Daoy (cell line): ENCODE measurements at places on chromosomes 11 and 22.

DNA sequence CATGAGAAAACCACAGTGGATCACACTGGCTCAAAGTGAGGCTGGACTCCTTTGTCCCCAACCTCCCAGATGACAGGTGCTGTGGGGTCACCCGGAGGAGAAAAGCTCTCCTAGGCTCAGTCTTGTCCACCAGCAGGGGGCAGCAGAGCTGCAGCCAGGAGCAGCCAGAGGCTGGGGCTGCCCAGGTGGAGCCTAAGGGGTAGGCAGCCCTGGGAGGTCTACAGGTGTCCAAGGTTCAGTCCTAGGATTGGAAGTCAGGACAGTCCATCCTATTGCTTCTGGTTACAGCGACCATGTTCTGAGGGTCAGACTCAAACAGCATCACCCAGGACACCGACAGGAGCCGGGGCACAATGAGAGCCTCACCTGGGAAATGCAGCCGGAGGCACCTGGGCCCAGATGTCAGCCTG, 77.6 kb upstream of the IGLL5 start:
- DNase-seq: peak; percentile 52

- no peak for DNase-seq
These were observed 39.3 kb downstream of the ZNRF3 start for GRCh38 chr22:28922540-28923244.

DNA sequence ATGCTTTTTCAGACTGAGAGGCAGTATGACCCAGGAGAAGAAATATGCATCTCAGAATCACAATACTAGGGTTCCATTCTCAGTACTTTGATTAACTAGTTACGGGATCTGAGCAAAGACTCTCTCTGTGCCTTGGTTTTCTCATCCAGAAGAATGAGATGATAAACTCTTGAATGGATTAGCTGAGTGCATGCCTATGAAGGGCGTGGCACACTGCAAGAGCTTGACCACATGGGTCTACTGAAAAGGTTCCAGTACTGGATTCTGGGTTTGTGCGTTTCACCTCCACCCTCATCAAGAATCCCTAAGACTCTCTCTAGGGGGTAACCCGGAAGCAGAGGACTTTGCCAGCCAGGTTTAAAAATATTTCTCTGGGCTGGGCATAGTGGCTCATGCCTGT, 25.6 kb downstream of the PGA5 start:
- no peak for DNase-seq

DNA sequence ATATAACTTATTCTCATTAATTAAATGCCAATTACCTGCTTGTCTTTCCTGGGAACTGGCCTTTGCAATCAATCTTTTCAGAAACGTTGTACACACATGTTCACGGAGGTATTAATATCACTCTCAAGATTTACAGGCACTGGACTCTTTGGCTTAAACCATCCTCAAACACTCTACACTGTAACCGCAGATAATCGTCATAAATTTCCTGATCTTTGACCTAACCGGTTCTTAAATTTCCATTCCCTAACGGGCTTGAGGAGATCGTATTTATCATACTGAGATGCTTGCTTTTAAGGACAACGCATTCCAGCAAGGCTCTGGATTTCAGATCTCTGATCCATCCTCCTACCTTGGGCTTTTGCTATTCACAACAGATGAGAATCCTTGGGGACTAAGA, 72.8 kb downstream of the ARL14EP start:
- no peak for DNase-seq

GRCh38 chr11:15419696-15420095, 305.0 kb downstream of the INSC start:
- DNase-seq: no peak

DNA sequence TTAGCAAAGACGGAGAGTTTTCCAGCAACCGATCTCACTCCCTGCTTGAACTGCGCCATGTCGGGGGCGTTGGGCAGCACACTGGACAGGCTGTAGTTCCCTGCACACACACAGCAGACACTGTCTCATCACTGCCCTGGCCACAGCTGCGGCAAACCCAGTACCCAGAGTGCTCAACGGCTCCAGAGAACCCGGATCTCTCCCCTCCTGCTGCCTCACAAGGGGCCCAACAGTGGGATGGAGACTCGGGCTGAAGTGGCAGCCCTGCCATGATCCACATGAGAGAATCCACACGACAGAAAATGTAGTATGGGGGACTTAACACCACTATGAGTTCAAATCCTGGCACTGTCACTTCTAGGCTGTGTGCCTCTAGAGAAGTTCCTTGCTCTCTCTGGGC, 58.0 kb downstream of the ARFGAP3 start:
- DNase-seq: no peak

- no peak for DNase-seq
These were observed 307.7 kb downstream of the SHANK2 start for GRCh38 chr11:70944636-70945035.

GRCh38 chr22:44625981-44626687, 75.9 kb upstream of the PRR5 start:
- peak; percentile 71 for DNase-seq

GRCh38 chr11:63858628-63859550, 20.0 kb downstream of the MARK2 start:
- DNase-seq: no peak

DNA sequence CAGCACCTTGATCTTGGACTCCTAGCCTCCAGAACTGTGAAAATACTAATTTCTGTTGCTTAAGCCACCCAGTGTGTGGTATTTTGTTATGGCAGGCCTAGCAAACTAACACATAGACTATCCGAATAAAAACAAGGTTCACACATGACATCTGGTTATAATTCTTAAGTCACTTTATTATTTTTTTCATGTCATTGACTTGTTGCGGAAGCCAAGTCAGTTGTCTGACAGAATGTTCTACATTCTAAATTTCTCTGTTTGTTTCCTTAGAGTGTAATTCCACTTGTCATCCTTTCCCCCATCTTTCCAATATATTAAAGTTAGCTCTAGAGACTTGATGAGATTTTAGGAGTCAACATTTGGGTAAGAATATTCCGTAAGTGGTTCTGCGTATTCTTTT, 40.6 kb downstream of the RAB30 start:
- DNase-seq: no peak

- peak; percentile 16 for DNase-seq
These were observed 1.2 kb downstream of the MAJIN start for GRCh38 chr11:64970731-64971151.

DNA sequence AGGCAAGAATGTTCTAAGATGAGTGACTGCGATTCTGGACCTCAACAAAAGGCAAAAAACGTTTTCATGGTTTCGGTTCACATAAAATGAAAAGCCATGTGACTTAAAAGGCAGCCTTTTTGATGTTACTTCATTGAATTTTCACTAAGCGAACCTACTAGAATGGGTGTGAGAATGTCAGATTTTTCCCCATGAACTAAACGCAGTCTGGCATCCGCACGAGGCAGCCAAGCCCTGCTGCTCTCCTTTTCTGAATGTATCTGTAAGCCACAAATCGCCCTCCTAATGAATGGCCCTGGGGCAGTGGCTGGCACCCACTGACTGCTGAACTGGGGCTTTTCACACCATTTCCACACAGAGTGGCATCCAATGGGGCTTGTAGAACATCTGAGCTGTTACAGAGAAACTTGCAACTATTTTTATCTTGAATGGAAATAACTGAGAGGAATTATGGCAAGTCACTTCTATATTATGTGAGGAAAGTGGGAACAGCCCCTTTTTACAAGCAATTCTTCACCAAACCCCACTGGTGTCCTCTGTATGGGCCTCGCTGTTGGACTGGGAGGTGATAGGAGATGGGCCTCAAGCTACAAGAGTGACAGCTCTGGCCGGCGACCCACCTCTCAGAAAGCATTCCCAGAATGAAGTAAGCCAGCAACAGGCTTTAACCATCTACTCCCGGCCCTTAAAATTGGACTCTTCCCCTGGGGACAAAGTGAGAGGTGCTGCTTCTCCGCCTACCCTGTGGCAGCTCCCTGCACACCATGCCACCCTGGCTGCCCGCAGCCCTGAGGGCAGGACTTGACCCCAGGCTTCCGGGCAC, 29.4 kb downstream of the PPP2R1B start:
- DNase-seq: no peak

GRCh38 chr11:2772544-2773031, 72.8 kb upstream of the KCNQ1OT1 start:
- DNase-seq: peak; percentile 75

DNA sequence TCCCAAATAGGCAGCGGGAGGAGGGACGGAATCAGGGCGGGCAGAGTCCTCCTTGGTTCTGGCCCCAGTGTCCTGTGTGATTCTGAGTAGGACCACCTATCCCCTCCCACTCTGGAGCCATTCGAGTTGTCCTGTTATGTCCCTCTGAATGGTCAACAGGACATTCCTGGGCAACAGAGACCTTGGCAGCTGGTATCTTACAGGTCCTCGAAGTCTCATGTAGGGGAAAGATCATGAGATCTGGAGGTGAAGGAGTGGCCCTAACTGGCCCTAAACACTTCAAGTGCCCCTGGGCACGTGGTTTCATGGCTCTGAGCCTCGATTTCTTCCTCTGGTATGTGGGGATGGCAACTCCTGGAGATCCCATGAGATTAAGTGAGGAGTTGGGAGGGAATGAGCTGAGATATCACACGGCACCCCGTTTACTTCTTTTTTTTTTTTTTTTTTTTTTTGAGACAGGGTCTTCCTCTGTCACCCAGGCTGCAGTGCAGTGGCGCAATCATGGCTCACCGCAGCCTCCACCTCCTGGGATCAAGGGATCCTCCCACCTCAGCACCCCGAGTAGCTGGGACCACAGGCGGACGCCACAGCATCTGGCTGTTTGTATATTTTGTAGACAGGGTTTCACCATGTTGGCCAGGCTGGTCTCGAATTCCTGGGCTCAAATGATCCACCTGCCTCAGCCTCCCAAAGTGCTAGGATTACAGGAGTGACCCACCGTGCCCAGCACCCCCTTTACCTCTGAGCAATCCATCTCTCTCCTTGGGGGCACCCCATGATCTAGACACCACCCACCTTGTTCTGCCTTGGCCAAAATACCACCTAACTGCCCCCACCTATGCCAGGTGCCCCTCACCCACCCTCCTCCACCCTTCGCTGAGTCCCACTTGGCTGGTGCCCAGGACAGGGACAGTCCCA, 6.8 kb downstream of the LIF start:
- peak; percentile 52 for DNase-seq

DNA sequence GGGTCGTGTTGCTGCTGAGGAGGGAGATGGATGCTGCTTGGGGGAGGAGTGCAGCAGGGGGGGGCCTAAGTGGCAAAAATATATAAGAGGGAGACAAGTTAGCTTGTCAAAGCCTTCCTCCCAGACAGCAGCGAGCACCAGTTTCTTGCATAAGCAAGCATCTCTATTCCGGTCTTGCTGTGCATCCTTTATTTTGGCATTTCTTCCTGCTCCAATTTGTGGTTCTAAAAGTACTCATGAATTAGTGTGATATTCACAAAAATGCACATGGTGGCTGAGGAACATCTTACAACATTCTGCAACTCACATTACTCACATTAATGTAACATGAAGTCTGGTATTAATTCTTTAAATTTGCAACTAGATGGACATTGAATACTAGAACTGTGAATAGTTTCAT, 32.1 kb downstream of the GDPD5 start:
- DNase-seq: no peak

DNA sequence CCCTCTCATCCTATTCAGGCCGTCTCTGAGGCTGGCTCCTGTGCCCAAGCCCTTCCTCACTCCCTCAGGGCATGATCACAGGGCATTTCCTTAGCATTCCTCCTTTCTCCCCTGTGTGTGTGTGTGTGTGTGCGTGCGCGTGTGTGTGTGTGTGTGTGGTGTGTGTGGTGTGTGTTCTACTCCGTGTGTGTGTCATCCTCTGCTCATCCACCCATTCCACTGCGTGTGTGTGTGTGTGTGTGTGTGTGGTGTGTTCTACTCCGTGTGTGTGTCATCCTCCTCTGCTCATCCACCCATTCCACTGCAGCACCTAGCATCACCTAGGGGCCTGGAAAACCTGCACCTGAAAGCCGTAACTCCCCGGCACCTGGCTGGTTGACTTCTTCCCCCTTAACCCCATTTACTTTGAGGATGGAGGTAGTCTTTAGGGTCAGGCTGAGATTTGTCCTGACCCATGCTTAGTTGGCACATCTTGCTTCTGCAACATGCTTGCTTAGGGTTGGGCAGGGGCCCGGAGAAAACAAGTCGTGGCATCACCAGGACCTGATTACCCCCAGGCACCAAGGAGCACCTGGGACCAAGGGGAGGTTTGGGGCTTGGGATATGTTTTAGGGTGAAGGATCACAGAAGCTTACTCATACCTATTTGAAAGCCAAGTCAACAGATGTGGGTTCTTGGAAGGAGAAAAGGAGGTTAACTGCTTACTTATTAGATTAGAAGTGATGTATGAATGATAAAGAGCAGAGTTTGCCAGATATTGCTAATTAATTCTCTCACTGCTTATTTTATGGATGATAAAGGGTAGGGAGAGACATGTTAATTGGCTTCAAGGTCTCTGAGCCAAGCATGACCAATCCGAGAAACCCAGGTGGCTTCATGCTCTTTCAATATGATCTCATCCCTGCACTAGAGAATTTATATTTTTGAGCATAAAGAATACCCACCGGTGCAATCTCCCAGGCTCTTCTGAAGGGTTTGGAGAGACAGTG, 18.9 kb downstream of the TIMP3 start:
- DNase-seq: no peak

DNA sequence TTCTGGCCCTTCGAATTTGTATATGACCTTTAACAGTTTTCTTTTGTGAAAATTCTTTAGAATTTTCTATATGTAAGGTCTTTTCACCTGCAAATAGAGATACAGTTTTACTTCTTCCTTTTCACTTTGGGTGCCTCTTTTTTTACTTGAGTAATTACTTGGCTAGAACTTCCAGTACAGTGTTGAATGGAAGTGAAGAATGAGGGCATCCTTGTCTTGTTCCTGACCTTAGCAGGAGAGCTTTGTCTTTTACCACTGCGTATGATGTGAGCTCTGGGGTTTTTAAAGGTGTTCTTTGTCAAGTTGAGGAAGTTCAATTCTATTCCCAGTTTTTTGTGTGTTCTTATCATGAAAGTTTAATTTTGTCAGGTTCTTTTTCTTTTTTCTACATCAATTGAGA, 21.6 kb downstream of the ZFP91 start:
- no peak for DNase-seq

DNA sequence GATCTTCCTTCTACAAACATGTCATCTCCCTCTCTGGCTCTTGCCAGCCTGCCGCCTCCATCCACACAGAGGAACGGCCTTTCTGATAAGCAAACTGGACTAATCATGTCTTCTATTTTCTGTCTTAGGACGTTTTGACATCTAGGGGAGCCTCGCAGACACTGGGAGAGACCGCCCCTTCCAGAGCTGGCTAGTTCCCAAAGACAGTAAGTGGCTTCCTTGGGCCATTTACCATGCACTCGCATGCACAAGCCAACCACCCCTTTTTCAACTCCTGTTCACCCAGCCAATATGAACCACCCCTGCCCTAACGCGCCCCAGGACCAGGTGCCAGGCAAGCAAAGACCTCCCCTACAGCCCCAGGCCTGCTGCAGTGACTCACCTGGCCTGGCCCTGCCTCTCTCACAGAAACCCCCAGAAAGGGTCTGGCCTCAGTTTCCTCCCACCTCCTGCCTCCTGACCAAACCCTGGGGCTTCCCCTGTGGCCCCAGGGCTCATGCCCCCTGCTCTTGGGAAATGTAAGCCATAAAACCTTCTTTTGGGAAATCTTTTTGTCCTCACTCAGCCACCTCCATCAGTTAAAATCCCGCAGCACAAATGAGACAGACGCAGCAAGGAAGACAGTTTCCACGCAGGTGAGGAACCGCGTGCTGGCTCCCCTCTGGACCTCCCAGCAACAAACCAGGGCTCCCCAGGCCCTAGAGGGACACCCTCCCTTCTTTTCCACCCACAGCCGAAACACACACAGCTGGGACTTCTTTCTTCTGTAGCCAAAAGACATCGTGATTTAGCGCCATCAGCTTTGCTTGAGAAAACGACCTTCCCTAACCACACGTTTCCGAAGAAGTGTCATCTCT, 38.5 kb downstream of the SHANK2 start:
- no peak for DNase-seq

- DNase-seq: no peak
These were observed 69.3 kb downstream of the MICAL3 start for GRCh38 chr22:17954860-17955587.
